ENCODE measurements at places on chromosomes 7 and 10. TPM values are rescaled to one million over a fixed set of nuclear protein-coding genes. Genes with fewer than 3 reads are reported as not detected.

SFTPA1 gene
- total RNA-seq, result not detected

RAMP3 gene
- total RNA-seq, result not detected

CAMK2B gene
- total RNA-seq, result 0.15 TPM

CPED1 gene
- total RNA-seq, result 2.4 TPM

GRCh38 chr7:26782501-26782900, 81.9 kb downstream of the SKAP2 start:
- no peak for DNase-seq

DNA sequence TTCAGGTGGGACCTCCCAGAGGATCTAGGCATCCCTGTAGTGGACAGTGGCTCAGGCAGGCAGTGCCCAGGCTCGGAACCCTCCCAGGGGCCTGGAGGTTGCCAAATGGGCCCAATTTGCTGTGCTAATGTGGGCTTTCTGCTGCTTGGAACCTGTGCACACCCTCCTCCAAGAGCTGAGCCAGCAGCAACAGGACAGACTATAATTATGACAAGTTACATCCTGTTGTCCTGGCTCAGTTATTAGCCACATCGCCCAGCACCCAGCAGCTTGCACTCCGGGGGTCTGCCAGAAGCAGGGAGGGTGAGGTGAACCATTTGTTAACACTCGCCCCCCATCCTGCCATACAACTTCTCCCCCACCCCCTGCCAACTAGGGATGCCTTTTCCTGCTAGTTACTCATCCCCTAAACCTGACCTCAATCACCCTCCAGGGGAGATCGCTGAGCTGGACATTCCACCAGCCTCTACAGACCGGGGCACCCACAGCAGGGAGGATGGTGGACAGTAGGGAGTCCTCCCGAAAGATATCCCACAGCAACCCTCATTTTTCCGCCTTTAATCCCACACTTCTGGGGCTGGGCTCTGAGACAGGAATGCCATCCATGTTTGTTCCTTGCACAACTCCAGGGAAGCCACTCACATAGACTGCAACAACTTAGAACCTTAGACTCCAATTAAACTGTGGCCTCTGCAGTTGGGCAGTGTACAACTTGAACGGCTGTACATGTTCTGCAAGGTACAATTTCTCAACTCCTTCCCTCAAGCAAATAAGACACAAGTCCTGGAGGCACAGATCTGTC, 7.9 kb upstream of the MYL10 start:
- DNase-seq, result no peak

All from PC-9 (cell line).